ENCODE measurements at places on chromosomes 13 and 19.

DNA sequence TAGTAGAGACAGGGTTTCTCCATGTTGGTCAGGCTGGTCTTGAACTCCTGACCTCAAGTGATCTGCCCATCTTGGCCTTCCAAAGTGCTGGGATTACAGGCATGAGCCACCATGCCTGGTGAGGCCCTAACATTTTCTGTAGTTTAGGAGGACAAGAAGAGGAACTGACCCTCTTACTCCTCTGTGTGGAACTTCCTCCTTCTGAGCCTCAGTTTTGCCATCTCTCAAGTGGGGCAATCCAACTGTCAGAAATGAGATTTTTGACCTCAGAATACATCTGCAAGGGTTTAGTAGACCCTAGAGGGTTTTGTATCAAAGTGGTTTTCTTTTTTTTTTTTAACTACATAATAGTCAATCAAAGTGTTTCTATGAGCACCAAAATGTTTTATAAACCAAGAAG is 2.4 kb downstream of the DKKL1 start:
- no peak for DNase-seq

DNA sequence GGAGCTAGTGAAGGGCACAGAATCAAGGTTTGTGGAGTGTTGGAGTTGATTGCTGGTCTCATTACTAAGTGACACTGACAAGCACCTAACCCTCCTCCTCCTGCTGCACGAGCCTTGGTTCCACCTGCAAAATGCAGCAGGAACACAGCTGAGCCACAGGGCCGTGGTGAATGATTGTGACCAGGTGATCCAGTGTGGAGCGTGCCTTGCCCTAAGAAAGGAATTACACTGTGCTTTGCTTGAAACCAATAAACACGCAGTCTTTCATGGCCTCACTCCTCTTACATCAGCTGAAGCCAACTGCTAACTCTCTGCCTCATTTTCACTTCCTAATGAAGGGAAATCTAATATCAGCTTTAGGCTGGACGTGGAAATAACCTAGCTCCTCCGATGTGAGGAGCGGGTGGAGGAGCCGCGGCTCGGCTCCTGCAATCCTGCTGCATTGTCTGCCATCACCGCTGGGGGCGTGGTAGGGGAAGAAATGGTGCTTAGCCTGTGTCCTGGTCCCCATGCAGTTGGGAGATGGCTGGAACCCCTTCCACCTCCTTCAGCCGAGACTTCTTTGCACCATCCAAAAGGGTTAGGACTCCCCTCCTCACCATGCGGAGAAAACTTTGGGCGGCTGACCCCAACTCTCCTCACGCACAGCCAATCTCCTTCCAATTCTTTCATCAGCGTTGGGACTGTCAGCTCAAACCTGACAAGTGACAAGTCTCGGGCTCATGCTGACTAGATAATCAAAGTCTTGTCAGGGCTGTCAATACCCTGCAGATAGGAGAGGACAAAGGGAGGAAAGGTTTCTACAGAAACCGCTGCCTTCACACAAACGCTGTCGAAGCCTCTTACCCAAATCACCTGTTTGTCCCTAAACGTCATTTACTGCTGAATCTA is 427.9 kb downstream of the ZNF536 start:
- no peak for DNase-seq

DNA sequence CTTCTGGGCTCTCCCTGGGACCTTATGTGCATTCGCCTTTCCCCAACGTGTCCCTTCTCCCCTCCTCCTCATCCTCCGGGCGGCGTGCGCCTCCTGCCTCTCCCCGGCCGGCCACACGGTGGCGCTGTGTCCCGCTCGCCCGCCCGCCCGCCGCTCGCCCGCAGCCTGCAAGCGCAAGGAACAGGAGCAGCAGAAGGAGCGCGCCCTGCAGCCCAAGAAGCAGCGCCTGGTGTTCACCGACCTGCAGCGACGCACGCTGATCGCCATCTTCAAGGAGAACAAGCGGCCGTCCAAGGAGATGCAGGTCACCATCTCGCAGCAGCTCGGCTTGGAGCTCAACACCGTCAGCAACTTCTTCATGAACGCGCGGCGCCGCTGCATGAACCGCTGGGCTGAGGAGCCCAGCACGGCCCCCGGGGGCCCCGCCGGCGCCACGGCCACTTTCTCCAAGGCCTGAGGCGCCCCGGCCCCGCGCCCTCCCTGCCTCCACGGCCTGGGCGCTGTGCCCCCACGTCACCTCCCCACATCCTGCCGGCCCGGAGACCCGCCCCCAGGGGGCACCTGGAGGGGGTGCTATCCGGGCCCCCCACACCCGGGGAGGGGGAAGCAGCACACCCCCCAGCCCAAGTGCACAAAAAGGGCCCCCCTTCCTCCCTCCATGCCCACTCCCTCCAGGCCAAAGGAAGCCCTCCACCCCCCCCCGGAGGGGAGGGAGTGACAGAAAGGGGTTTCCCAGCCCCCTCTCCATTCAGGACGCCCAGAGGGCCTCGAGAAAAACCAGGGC is 21.9 kb downstream of the ONECUT3 start:
- DNase-seq = no peak

- DNase-seq = no peak
Measured at GRCh38 chr13:95509521-95510310, 42.8 kb upstream of the CLDN10 start.

DNA sequence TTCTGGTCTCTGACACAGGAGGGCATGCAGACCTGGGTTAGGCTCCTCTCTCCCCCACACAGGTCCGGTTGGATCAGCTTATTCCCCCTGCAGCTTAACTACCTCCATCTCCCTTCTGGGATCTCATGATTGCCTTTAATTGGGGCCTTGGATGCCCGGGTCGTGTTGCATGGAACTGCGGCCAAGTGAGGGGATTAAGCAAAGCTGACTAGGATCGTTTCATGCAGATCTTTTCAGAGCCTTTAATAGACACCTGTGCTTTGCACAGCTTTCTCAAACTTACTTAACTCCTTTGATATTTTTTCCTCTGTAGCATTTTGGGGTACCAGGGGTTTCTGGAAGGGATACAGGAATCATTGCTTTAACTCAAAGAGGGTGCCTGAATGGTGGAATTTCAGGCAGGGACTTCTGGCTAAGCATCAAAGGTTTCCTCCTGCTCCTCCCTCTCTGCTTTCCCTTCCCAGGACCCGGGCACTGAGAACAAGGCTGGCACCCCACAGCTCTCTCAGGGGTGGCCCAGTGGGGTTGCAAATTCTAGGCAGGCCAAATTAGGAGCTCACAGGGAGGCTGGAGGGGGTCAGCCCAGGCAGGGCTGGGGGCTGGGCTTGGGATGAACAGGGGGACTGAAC is 477 bp downstream of the NFILZ start:
- no peak for DNase-seq

DNA sequence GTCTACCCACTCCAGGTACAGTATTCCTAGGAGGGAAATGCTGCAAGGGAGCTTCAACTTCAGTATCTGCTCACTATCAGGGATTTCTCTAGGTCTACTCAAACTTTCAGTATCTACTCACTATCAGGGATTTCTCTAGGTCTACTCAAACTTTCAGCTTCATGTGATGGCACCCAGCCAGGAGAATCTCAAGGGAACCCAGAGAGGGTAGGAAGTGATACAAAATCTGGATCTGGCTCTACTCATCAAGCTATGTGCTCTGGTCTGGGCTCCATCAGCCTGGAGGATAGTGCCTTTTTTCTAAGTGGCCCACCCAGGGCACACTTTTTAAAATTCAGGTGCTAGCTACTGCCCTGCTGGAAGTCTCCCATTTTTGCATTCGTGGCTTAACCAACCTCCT is 52.3 kb upstream of the FNDC3A start:
- DNase-seq = no peak

DNA sequence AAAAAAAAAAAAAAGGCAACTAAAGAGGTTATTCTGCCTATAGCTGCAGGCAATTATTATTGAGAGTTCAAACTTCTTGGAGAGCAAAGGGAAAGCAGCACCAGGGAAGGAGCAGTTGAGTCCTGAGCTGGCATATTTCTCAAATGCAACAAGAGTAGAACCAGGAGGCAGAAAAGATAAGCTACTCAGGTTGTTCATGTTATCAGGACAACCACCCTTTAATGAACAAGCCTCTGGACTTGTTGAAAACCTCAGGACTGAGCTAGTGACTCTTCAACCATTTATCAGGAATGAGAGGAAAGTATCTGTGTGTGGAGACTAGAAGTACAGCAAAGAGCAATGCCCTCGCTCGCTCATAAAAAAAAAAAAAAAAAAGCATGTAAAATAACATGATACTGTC is 183.0 kb downstream of the KCTD12 start:
- no peak for DNase-seq

GRCh38 chr13:43295825-43296564 is 272.6 kb downstream of the DNAJC15 start:
- DNase-seq = no peak

DNA sequence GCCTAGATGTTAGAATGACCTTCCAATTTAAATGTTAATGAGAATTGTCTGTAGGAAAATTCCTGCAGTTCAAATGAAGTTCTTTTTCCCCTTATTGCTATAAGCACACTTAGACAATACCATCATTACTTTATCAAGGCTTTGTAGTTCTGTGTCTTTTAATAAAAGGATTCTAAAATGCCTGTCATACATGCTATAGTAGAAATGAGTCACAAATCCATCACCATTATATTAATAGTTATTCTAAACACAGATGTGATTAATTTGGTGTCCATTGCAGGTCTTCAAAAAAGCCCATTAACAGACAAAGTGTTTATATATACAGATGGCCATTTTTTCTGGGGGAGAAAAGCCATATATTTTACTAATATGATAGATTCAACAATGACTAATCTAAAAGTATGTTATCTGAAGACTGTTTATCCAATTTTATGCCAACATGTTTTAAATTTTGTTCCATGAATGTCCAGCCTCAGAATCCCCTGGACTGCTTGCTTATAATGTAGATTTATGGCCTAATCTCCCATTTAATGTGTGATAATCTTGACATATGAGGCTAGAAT is 1678.3 kb upstream of the PCDH20 start:
- DNase-seq = no peak

GRCh38 chr13:111317042-111317550 is 3.3 kb upstream of the TEX29 start:
- no peak for DNase-seq

GRCh38 chr13:26050568-26051230 is 1.1 kb downstream of the SHISA2 start:
- no peak for DNase-seq

DNA sequence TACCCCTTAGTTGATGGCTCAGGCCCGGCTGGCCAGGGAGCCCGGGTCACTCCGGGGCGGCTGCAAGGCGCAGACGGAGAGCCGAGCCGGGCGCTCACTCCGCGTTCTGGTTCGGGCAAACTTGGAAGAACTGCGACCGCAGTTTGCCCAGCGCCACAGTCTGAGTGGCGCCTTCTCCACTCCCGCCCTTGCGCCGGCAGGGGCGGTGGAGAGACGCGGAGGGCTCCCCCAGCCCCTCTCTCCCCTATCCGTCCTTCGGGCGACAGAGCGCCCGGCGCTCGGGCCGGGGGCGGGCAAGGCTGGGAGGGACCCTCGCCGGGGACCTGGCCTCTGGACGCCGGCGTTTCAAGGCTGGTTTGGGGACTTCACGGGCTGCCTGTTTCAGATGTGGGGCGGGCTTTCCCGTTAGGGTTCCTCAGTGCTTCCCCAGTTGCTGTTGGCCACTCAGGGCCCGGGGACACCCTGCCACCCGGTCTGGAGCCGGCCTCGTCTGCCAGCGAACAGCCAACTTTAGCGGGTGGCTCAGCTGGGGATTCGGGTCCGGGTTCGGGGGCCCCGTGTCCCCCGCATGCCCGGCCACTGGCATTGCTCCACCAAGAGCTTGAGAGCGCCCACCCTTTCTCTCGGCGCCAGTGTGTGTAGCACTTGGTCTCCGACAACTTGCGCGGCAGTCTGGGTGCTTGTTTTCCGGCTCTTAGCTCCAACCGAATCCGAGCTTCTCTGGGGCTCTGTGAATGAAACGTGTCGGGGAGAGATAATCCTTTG is 1.5 kb downstream of the GPC6 start:
- DNase-seq = no peak

- DNase-seq = no peak
Measured at GRCh38 chr13:104256701-104257100, 1190.5 kb upstream of the SLC10A2 start.

- DNase-seq = no peak
Measured at GRCh38 chr13:45068036-45069001, 52.0 kb upstream of the GTF2F2 start.

- no peak for DNase-seq
Measured at GRCh38 chr13:91955546-91956355, 557.3 kb downstream of the GPC5 start.

DNA sequence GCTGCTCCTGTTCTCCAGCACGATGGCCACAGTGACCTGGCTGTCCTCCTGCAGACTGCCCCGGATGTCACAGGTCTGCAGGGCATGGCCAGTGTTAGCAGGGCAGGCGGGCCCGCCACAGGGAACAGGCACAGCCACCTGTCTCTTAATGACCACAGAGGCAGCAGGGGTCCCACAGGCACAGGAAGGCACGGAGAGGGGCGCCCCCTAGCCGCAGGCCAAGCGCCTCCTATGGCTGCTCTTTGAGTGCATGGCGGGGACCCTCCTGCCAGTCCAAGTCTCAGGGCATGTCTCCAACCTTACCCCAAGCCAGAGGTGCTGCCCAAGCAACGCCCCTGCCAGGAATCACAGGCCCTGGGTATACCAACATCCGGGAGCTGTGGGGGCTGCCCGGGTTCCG is 14.1 kb downstream of the IZUMO4 start:
- DNase-seq = no peak

DNA sequence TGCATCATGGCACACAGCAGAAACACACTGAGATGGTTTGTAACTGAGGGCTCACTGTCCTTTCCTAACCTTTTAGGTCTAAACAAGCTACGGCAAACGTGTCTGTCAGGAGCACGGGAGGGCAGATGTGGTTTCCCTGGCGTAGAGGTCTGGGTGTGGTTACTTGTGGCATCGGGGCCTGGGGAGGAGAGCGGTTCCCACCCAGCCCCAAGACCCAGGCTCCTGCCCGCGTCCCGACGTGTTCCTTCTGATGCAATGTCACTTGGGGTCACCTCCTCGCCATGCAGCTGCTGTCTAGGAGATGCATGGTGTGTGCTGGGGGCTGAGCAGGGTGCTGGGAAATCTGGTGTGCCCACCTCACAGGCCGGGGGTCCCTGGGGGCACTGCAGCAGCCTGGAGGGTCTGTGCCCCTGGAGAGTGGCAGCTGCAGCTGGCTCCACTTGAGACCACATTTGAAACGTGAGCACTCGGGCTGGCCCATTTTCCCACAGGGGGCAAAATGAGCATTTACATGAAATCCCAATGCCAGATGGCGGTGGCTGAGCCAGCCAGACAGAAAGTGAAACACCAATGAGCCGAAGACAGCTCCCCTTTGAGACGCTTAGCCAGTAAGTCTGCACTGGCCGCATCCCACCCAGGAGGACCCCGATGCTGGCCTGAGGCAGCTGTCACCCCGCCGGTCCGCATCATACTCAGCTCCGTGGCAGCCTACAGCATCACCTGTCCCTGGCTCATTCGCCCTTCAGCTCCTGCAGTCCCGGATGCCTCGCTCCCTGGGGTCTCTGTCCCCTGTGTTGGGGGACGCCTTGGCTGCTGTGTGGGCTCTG is 22.3 kb upstream of the MYDGF start:
- no peak for DNase-seq

Measured in activated naive CD8-positive, alpha-beta T cell treated with anti-CD3 and anti-CD28 coated beads, Interleukin-2, amount 50 U/mL, for 16 hours (primary cell).